ENCODE measurements at places on chromosomes 3 and 15. TPM values are rescaled to one million over a fixed set of nuclear protein-coding genes. Genes with fewer than 3 reads are reported as not detected.

LSM3 gene
- total RNA-seq = 21.4 TPM

CXCR6 gene
- not detected for total RNA-seq

MORC1 gene
- total RNA-seq = not detected

CP gene
- total RNA-seq = 6.5 TPM

SUSD5 gene
- 3.8 TPM for total RNA-seq

LRIG1 gene
- total RNA-seq = 5.2 TPM

GPR27 gene
- total RNA-seq = 4.0 TPM

CFAP20DC gene
- 1.7 TPM for total RNA-seq

STRIT1 gene
- not detected for total RNA-seq

GABRB3 gene
- 78.3 TPM for total RNA-seq

CASR gene
- not detected for total RNA-seq

CRELD1 gene
- total RNA-seq = 11.0 TPM

KCTD6 gene
- 9.9 TPM for total RNA-seq

IDH2 gene
- total RNA-seq = 52.5 TPM

CLDN18 gene
- total RNA-seq = not detected
